ENCODE measurements at places on chromosomes 1 and 21. TPM values are rescaled to one million over a fixed set of nuclear protein-coding genes. Genes with fewer than 3 reads are reported as not detected.

Gene RIPPLY3
- 2.4 TPM for polyA plus RNA-seq

GRCh38 chr21:44934797-44935532 lies 4.9 kb upstream of the SLX9 start:
- no peak for DNase-seq

- DNase-seq: no peak
Measured at GRCh38 chr1:243819438-243819839, 30.6 kb downstream of the AKT3 start.

- DNase-seq: peak; percentile 81
Measured at GRCh38 chr1:234925440-234926263, 203.0 kb downstream of the TOMM20 start.

- no peak for DNase-seq
Measured at GRCh38 chr1:162003061-162003829, 20.4 kb downstream of the OLFML2B start.
